ENCODE measurements at places on chromosomes 16 and 17.

DNA sequence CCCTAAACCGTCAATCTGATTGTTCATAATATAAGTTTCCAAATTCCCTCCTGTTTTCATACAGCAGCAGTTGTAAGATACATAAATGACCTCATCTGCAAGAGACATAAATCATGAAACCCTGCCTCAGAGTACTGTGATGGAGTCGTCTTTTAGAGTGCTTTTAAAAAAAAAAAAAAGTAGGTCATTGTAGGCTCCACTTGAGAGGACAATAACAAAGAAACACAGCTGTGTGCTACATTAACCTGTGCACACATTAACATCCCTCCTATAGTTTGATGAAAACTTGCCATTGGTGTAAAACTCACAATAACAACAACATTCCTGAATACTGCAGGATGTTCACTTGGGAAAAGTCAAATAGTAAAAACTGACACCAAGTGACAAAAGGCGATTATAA, 56.5 kb downstream of the XPO6 start:
- DNase-seq: no peak

DNA sequence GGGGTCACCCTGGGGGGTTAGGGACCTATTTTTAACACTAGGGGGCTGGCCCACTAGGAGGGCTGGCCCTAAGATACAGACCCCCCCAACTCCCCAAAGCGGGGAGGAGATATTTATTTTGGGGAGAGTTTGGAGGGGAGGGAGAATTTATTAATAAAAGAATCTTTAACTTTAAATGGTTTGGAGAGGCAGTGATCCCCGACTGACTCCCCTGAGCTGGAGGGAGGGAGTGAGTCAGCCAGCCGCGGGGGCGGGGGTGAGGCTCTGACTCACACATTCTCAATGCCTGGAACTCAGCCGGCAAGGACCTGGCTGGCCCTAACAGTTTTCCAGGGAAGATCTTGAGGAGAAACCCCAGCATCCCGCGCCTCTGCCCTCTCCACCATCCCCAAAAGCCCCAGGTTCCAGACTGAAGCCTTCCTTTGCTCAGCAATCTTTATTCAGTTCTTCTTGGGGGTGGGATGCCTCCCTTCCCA, 1.5 kb downstream of the HCFC1R1 start:
- DNase-seq: peak; percentile 95

DNA sequence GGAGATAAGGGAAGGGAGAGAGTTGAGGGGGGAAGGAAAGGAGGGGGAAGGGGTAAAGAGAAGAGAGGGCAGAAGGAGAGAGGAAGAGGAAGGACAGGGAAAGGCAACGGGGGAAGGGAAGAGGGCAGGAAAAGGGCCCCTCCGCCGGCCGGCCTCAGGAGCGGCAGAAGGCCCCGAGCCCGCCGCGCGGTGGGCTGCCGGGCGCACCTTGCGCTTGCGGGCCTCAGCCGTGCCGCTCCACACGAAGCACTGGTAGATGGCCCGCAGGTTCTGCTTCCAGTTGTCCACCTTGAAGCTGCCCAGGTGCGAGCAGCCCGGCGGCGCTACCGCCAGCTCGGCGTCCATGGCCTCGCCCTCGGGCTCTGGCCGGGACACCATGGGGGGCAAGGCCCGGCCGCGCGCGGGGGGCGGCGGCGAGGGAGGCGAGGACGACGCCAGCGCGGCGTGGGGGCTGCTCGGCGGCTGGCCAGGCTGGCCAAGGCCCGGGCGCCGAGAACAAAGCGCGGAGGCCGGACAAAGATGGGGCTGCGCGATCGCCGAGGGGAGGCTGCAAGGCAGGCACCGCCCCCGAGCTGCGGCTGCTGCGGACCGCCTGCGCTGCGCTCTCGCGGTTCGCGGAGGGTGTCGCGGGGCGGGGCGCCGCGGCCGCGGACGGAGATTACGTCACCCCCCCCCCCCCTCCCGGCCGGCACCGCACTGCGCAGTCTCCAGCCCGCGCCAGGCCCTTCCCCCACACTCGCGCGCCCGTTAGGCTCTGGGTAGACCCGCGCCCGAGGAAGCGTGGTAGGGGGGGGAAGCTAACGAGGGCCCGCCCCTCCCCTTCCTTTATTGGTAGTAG, at the start of gene USP22:
USP22 (minus strand) TSS at position 554 of the 838 bp plus-strand sequence; CDS start at position 378, 176 bp downstream.
- no peak for DNase-seq

DNA sequence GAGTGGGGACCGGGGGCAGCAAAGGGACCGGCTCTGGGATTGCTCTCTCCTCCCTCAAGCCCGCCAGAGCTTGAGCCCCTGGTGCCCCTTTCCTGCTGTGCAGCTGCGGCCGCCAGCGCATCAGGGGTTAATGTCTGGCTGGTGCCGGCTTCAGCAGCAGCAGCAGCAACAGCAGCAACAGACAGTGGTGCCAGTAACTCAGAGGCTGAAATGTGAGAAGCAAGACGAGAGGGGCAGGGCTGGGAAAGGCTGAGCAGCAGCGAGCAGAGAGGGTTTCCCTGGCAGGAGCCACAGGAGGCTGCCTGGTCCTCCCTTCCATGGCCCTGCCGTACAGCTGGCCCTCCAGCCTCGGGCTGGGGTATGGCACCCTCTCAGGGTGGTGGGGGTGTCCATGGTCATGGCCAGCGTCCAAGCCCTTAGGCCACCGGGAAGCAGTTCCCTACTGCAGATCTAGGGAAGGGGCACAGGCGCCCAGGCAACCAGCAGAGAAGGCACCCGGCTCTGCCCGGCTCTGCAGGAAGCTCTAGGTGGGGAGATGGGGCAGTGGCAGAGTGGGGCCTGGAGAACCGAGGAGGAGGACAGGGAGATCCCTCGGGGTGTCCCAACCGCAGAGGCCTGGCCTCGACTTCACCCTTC, 21.1 kb upstream of the TFAP4 start:
- no peak for DNase-seq

DNA sequence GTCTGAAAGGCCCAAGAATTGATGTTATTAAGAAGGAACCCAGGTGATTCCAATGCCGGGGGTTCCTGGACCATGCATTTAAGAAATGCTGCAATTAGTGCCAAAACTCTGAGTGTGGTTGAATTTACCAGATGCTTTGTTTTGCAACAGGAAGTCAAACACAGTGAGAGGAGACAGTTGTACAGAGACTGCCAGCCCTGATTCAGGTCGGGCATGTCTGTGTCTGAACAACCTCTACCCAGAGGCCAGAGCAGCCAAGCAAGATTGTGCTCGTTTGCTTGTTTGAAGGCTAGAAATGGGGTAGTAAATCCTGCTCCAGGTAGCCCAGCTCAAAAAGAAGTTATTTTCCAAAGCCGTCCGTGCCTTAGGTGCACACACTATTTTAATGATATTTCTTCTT, 412.4 kb upstream of the ERCC4 start:
- DNase-seq: no peak

GRCh38 chr16:25747160-25747758, 55.5 kb downstream of the HS3ST4 start:
- peak; percentile 9 for DNase-seq

DNA sequence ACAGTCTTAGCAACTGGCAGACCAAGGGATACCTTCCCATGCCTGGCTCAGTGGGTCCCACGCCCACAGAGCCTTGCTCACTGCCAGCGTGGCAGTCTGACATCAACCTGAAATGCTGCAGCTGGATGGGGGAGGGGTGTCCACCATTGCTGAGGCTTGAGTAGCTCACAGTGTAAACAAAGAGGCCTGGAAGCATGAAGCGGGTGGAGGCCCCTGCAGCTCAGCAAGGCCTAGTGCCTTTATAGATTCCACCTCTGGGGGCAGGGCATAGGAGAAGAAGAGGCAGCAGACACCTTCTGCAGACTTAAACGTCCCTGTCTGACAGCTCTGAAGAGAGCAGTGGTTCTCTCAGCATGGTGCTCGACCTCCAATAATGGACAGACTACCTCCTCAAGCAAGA, 263.2 kb downstream of the KIF2B start:
- no peak for DNase-seq
